ENCODE measurements at places on chromosomes 12 and 14.

DNA sequence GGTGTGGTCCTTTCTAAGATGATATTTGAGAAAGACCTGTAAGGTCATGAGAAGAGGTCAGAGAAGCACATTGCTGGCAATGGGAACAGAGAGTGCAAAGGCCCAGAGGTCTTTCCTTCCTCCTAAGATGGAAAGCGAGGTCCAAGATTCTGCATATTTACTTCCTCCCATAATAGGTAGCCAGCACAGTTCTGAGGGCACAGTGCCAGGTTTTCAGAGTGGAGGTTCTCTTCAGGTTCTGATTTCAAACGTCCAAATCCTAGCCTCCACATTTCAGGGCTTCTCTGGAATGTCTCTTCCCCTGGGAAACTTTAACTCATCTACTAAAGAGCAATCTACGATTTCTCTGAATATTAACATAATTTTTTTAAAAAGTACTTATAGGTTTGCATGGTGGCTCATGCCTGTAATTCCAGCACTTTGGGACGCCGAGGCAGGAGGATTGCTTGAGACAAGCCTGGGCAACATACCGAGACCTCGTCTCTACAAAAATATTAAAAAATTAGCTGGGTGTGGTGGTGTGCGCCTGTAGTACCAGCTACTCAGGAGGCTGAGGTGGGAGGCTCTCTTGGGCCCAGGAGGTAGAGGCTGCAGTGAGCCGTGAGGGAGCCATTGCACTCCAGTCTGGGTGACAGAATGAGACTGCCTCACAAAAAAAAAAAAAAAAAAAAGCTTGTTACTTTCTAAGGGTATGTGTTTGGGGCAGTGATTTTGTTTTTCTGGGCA is 526 bp upstream of the MRPL42 start:
- no peak for DNase-seq

DNA sequence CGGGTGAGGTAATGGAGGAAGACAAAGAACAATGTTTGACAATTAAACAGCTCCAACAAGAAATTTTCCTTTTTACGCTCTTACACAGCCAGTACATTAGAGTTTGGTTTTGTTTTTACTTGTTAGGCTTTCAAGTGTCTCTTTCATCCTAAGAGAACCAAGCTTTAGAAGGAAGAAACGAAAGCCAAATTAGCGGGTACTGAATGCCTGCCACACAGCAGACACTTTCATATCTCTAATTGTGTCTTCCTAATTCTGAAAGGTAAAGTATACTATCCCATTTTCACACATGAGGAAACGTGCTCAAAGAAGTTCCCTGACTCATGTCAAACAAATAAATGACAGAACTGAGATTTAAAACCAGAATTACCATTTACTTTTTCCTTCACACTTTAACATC is 65.0 kb downstream of the CDK17 start:
- no peak for DNase-seq

DNA sequence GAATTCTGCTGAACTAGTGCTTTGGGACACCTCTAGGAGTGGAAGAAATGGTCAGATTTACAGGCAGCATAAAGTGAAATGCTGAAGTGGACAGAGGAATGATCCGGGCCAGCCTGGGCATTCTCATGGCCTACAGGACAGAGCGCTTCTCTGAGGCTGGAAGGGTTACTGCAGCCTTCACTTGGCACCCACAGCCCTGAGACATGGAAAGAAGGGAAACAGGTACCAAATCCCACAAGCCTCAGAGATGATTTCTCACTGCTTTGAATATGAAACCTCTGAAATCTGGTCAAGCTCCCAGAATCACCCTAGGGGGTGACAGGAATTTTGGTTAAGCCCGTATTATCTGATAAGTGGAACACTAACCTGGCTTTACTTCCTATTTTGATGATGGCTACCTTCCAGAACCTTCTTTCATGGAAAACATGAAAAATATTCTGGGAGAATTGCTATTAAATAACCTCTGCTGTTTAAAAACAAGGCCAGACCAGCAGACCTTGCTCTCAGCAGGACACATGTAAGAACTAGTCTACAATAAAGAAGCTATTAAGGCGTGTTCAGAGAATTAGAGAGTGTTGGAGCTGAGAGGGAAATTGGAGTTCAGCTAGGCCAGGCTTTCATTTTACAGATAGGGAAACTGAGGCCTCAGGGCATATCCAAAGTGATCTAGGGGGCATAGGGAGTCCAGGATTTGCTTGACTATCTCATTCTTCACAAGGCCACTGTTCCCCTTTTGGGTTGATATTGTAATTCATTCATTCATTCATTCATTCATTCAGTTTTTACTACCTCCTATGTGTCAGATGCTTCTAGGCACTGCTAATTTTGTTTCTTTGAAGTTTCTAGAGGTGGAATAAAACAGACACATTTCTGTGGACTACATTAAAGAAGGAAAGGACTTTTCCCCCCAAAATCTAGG is 281.5 kb downstream of the ZFP36L1 start:
- DNase-seq = no peak

DNA sequence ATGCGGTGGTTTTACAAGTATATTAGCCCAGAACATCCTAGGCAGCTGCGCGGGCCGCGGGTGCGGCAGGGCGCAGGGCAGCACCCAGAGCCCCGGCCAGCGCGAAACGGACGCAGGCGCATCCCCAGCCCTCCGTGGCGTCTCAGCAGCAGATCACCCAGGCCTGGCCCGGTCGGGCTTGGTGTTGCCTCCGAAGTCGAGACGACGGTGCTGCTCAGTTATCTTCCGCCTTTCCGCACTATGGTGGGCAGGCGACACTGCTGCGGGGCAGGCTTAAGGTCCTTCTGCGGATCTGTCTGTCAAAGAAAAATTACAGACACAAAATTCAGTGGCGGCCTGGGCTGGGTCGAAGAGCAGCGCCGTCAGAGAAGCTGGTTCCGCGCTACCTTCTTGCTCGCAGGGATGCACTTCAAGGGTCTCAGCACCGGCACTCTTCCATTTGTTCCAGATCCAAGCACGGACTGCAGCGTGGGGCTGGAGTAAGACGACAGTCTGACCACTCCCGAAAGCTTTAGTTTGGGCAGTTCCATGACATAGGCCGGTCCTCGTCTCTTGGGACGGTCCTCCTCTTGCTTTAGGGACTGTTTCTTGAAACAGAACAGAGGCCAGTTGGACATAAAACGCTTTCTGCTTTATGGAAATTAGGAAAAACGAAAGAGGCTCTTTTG is 75.8 kb downstream of the MOK start:
- DNase-seq = no peak

GRCh38 chr12:128905003-128905544 is 51.8 kb downstream of the GLT1D1 start:
- DNase-seq = no peak

DNA sequence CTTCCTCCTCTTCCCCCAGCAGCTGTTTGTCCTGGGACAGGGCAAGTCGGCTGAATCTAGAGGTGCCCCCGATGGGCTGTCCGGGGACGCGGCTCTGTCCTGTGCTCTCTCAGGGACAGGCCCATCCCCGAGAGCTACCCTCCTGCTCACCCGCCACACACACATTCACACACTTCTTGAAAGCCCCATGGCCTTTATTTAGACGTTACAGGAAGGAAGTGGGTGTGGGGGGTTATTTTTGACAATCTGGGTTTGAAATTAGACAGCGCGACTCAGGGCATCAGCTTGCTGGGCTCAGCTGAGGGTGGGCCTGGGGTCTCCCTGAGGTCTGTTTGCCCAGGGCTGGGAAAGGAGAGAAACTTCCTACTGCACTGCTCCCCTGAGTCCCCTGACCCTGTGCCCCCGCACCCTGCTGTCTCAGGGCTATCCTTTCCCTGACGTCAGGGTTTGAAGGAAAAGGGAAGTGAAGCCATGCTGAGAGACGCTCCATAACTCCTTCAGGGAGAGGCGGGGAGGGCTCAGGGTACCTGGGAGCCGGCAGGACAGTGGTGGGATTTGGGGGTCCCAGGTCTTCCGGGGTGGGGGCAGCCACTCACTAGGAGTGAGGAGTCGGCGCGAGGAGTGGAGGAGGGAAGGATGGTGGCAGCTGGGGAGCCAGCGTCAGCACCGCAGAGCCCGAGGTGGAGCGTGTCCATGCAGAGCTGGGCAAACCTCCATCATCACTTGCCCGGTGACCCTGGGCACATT is 8.1 kb downstream of the PTPN6 start:
- peak; percentile 88 for DNase-seq

- DNase-seq = peak; percentile 44
Observed at GRCh38 chr12:52121824-52122539, 42.5 kb downstream of the SMIM41 start.

- DNase-seq = no peak
Observed at GRCh38 chr12:132583411-132583710, 27.0 kb downstream of the LRCOL1 start.

DNA sequence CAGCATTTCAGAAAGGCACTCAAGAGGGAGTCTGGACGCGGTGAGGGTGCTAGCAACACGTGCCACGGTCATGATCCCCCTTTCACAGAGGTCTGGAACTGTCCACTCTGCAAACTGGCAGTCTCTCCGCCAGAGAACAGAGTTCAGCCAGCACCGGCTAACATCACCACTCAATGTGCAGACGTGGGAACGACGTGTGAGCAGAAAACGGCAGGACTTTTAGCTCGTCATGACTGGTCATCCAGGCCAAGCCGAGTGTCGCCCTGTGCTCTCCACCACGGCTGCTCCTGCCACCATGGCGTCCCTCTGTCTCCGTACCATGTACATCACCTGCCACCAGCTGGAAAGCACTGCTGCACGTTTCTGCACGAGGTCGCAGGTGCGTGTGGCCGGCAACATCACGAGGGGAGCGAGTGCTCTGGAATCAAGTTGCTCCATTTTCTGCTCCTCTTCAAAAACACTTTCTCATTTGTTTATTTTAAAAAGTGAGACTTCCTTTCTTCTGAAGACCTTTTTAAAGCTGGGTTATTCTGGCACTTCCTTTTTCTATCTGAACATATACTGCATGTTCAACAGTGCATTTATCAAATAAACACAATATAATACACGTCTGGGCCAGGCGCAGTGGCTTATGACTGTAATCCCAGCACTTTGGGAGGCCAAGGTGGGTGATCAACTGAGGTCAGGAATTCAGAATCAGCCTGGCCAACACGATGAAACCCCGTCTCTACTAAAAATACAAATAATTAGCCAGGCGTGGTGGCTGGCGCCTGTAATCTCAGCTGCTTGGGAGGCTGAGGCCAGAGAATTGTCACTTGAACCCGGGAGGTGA is 28.0 kb downstream of the SLC15A4 start:
- no peak for DNase-seq

DNA sequence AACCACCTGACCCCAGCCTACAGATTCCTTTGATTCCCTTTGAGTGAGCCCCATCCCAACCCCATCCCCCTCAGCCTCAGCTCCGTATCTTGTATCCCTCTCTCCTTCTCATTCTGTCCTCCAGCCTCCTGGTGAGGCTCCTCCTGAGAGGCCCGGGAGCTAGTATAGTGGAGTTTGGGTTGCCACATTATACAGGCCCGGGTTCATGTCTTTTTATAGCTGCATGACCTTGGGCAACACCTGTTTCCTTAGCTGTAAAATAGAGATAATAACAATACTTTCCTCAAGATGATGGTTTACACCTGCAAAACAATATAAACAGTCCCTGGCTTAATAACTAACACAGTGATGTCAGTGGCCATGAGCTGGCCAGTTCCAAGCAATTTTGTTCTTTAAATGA is 89.8 kb downstream of the STAB2 start:
- DNase-seq = no peak

- DNase-seq = peak; percentile 42
Observed at GRCh38 chr14:76876076-76876475, 49.9 kb downstream of the LRRC74A start.

- no peak for DNase-seq
Observed at GRCh38 chr12:26274441-26275312, 79.3 kb downstream of the SSPN start.

GRCh38 chr12:15875863-15876262 is 6.3 kb upstream of the STRAP start:
- no peak for DNase-seq

DNA sequence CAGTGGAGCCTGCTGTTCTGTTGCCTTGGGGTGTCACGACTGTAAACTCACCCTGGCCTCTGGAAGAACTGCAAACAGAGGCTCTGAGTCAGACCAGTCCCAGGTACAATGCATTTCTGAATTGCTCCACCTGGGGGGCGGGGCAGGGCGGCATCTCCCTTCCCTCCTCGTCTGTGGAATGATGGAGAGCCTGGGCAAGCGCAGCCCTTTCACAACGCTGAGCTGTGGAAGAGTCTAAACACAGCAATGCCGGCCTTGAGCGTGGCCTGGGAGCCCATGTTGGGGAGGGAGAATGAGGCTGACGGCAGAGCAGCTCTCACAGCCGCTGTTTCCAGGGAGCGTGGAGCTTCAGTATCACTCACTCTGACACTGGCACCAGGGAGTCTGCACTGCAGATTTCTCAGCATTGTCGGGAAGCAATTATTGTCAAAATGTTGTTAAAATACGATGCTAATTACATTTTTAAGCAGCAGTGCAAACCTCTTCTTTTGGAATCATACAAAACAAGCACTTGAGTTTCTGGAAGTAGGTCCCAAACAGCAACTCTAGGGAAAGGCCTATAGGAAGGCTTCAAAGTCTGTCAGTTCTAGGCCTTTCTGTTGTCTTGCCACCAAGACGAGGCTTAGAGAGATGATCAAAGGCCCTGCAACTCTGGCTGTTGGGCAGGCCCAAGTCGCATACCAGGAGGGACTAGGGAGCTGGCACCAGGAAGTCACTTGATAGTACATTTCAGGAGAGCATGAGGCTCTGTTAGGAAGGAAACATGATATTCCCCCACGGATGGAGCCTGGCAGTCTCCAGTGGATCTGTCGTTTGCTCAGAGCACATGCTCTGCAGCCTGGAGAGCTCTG is 244.0 kb upstream of the FKBP4 start:
- no peak for DNase-seq

GRCh38 chr14:98280436-98280835 is 991.6 kb downstream of the BCL11B start:
- no peak for DNase-seq

- no peak for DNase-seq
Observed at GRCh38 chr12:122333142-122334087, 67.1 kb upstream of the VPS33A start.

GRCh38 chr14:55116246-55117030 is 12.6 kb upstream of the LGALS3 start:
- DNase-seq = no peak

DNA sequence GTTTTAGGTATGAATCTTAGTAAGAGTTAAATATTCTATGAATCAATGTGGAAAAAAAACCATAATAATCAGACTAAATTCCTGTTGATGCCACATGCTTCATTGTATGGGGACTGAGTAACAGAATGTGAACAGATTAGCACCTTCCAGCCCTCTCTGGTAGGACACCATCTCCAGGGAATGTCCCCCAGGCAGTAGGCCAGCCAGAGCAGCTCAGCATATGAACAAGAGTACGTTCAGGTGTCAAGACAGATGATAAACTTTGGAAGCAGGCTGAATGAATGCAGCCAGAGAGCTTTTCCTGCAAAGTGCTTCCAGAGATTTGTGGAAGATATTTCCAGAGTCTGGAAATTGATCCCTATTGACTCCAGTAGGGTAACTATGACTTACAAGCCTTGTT is 204.4 kb downstream of the RPS29 start:
- no peak for DNase-seq

DNA sequence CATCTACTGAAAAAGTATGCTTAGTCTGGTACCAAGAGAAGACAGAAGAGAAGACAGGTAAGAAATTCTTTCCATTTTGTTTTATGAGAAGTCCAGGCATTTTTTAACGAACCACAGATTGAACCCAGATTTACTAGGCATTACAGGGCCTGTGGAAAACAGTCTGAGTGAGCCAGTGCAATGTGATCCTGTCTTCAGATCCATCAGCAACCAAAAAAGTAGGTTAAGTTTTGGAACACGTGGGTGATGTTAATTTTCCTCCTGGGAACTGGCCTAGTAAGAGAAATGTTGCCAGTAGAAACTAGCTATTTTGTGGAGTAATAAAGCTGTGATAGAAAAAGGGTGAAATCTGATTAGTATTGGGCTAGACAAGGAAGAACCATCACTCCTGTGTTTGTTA is 440.9 kb upstream of the SEL1L start:
- no peak for DNase-seq

GRCh38 chr14:92022036-92022435 is 17.8 kb downstream of the TRIP11 start:
- DNase-seq = no peak
